ENCODE measurements at places on chromosomes 6 and 20. TPM values are rescaled to one million over a fixed set of nuclear protein-coding genes. Genes with fewer than 3 reads are reported as not detected.

DNA sequence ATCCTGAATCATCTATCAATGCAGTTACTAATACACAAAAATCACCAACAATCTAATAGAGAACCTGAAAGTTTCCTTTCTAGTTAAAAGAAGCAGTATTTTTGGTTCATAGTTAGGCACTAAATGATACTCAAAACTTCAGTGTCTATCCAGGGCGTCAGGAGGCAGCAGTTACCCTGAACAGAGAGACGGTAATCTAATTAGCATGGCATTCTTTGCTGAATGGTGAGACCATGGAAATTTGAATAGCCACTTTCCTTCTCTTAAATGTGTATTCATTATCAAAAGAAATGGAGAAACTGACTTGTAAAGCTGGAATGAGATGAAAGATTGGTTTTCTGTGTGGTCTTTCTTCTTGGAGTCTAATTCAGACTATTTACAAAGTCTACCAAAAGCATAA lies 146.6 kb upstream of the BMP5 start:
- no peak for DNase-seq

- DNase-seq, result no peak
Observed at GRCh38 chr6:150599199-150600009, at the start of gene PLEKHG1. PLEKHG1 (plus strand) TSS chr6:150599885; CDS start chr6:150733682, 133,797 bp downstream.

Gene PRL
- not detected for total RNA-seq

Gene TBX18
- 1.3 TPM for total RNA-seq

GRCh38 chr6:127857051-127857637 lies 43.7 kb downstream of the THEMIS start:
- no peak for DNase-seq

- no peak for DNase-seq
Observed at GRCh38 chr6:29451471-29452193, 5.2 kb downstream of the OR11A1 start.

DNA sequence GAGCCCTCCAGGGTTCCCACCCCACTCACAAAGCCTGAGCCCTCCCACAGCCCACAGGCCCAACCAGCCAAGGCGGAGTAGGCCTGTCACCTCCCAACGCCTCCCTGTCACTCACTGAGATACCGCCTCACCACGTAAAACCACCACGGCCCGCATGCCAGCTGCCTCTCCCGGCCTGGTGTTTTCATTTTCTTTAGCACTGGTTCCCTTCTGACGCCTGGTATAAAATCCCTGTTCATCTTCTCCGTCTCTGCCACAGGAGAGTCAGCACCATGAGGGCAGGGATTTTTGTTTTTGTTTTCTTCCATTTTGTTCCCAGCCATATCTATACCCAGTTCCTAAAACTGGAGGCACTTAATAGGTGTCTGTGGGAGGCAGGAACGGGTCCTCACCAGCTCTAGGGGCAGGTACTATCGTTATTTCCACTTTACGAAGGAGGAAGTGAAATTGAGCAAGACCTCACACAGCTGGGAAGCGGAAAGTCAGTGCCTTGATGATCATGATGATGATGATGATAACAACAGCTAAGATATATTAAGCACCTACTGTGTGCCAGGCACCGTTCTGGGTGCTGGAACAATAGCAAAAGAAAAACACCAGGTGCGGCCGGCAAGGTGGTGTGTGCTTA lies 58.6 kb downstream of the SNAI1 start:
- no peak for DNase-seq

GRCh38 chr6:78770765-78771164 lies 96.6 kb upstream of the IRAK1BP1 start:
- no peak for DNase-seq

Gene GLP1R
- not detected for total RNA-seq

Gene TBC1D22B
- 6.6 TPM for total RNA-seq

GRCh38 chr6:108801366-108801765 lies 46.9 kb upstream of the ARMC2 start:
- no peak for DNase-seq

Measured in IMR-90 (cell line).